Fibroblast of the aortic adventitia (primary cell): ENCODE measurements at places on chromosomes 3 and 15. TPM values are rescaled to one million over a fixed set of nuclear protein-coding genes. Genes with fewer than 3 reads are reported as not detected.

Gene AADACL2
- 0.90 TPM in 1 of 2 replicates, not detected in the other for total RNA-seq

Gene TRANK1
- total RNA-seq = 32.9 and 123 TPM in 2 replicates

Gene TEX55
- total RNA-seq = not detected in 2 replicates

Gene MFGE8
- 59.5 and 217 TPM in 2 replicates for total RNA-seq

Gene TNNC1
- total RNA-seq = 1.4 and 2.0 TPM in 2 replicates
